ENCODE measurements at places on chromosomes 2 and 18.

DNA sequence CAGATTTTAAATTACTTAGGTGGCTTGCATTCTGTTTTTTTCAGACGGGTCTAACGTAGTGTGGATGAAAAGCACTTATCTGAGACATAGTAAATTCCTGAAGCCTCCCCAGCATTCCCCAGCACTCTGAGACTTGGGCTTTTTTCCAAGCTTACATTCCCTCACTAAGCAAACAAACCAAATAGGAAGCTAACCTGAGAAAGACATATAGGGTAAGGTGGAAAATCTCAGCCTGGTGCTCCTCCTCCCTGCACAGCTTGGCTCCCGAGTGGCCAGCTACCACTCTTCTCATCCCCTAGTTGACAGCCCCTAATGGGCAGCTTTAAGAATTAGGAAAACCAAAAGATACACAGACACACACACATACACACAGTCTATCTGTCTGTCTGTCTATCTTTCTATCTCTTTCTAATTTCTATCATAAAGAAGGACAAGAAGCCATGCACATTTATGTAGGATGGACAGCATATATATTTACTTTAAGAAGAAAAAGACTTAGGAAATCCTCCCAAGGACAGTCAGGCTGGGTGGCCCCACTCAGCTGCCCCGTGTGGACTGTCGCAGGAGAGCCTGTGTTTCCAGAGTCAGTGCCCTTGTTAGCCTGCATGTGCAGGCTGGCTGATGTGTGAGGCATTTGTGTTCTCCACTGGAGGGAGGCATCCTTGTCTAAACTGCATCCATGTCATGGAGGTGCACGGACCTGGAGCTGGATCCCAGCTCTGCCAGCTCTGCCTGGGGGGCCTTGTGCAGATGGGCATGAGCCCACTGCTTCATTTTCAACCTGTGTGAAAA lies 8.2 kb downstream of the CNNM3 start:
- DNase-seq, result no peak

DNA sequence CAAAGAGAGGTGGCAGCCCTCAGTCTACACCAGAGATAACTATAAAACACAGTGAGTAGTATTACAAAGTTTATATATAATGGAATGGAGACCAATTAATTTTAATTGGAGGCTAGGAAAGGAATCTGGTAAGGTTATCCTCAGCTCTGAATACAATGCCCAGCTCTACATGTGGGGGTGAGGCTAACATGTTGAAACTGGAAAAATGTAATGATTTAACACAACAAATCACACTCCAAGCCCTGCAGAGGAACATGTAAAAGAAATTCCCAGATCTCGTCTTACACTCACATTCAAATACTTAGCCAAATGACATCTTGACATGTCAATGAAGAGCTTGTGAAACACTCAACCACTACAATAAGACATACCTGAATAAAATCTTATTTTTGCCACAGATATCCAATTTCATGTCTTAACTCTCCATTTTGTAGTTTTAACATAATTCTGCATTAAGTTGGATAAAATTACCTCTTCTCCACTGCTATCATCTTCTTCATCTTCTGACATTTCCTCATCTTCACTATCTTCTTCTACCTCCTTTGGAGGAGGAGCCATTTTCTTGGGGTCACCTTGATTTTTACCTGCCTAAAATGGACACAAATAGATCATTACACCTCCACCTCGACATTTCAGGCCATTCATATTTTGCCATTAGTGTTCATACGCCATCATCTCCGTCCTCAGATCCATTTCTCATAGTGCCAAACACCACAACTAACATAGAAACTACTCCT lies 1.4 kb downstream of the NCL start:
- DNase-seq, result no peak

- no peak for DNase-seq
Measured at GRCh38 chr2:223469270-223470046, 132.7 kb downstream of the SCG2 start.

- DNase-seq, result no peak
Measured at GRCh38 chr18:413233-413632, 87.3 kb downstream of the COLEC12 start.

- no peak for DNase-seq
Measured at GRCh38 chr2:110215566-110216158, 3.3 kb upstream of the MTLN start.

All from endodermal cell (in vitro differentiated cells).